ENCODE measurements at places on chromosomes 7 and 10.

DNA sequence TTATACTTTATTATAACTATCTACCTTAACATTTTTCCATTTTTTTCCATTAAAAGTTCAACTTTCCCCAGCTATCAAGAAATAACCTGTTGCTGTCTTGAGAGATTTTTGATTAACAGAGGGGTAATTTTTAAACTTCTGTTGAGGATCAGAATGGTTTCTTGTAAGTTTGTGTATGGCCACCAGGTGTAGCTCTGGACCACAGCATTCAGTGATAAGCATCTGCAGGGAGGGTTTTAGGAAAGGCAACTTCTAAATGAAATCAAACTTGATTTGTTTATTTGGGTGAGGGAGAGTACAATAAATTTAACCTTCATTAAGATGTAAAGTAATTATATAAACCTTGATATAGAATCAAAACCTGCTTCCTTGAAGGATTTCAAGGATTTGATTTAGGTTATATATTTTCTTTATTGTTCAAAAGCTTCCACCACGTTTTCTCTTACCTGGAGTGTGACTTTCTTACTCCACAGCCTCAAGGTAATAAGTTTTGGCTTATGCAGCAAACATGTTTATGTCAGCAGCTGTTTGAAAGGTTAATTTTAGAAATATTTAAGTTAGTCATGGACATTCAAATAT is 153.3 kb downstream of the STK31 start:
- DNase-seq, result peak; percentile 13

DNA sequence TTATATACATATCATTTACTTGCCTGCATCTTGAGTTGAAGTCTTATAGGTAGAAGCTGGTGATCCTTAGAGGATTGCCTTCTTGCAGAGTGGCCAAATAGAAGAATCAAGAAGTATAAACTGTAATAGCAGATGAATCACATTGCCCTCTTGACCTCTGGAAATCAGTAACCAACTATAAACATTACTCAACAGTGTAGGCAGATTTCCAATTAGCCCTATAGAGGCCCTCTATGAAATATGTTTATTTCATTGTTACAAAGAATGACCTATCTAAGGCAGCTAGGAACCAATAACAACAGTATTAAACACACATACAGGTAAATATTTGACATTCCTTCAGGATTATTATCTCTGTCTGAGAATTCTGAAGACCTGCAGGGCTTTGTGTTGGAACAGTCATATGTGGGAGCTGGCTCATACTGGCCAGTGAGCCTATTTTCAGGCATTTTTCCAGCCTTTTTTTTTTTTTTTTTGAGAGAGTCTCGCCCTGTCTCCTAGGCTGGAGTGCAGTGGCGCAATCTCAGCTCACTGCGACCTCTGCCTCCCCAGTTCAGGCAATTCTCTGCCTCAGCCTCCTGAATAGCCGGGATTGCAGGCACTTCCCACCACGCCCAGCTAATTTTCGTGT is 7.2 kb upstream of the SRI start:
- DNase-seq, result no peak

- DNase-seq, result no peak
Measured at GRCh38 chr7:22447008-22447407, 53.0 kb downstream of the STEAP1B start.

DNA sequence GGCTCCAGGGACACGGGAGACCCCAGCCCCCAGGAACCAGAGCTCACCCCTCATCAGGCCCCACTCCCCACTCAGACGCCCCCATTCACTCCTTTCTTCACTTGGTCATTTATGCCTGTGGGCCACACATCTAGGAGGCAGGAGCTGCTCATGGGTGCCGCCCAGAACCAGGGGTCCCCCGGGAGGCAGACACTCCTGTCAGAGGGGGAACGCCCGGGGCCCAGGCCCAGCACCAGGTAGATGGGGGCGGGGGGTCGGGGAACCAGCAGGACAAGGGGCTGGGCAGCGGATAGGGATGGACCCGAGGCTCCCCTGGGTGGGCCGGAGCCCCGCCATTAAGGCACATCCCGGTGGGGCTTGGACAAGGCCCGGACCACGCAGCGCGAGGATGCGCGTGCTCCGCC is 11.8 kb downstream of the CALY start:
- peak; percentile 47 for DNase-seq

GRCh38 chr10:132696728-132697577 is 89.0 kb downstream of the NKX6-2 start:
- no peak for DNase-seq

- DNase-seq, result no peak
Measured at GRCh38 chr7:39017369-39017915, 39.7 kb downstream of the POU6F2 start.

GRCh38 chr7:55020466-55020871 is 1.7 kb downstream of the EGFR start:
- no peak for DNase-seq

- no peak for DNase-seq
Measured at GRCh38 chr10:8088504-8088903, 34.0 kb downstream of the GATA3 start.

Data from retina (tissue), 1 donor.